ENCODE measurements at places on chromosomes 6 and 20.

DNA sequence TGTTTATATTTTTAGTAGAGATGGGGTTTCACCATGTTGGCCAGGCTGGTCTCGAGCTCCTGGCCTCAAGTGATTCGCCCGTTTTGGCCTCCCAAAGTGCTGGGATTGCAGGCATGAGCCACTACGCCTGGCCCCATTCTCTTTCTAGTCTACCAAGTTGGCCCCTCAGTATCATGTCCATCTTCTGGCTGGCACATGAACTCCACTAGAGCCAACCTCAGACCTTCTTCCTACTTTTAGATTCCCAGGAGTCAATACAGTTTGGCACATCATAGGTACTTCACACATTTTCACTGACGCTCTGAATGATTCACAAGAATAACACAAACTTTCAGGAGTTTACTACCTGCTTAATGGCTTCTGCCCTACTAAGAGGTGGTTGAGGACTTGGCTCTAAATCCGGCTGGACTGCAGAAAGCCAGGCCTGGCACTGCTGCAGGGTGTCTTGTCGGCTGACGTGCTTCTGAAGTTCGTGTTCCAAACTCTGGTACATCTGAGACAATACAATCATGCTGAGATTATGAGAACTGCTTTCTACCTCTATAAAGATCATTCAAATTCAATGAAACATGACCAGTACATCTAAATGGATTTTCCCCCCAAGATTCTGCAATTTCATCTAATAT is 293.3 kb downstream of the SYNE1 start:
- DNase-seq = no peak

DNA sequence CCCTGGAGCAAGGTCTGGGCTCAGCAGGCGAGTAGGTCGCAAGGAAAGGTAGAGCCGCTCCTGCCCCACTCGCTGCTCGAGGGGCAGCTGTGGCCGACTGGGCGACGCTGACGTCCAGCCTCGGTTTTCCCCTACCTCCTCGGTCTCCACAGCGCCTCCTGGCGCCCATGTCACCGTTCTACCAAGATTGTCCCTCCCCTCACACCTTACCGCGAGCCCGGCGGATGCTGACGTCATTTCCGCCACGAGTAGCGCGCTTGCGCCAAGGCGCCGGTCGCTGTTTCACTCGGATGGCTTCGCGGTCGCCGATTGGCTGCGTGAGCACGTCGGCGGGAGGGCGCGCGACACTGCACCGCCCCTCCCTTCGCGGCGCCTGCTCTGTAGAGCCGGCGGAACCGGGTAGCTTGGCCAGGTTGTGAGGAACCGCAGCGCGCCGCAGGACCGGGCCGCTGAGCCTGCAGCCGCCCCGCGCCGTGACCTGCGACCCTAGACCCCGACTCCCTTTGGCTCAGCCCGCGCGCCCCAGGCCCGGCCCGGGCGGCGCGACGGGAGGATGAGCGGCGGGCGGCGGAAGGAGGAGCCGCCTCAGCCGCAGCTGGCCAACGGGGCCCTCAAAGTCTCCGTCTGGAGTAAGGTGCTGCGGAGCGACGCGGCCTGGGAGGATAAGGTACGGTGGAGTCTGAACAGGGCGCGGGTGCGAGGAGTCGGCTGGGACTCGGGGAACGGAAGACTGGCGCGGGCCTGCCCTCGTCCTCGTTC is at the start of gene RAB5IF:
RAB5IF (plus strand) TSS at position 381 of the 759 bp plus-strand sequence; CDS start at position 554, 173 bp downstream.
- peak; percentile 99 for DNase-seq

- DNase-seq = peak; percentile 87
Observed at GRCh38 chr6:291697-292505, at the start of gene DUSP22. TSS of gene DUSP22 (plus strand) at chr6:292487. CDS start at chr6:292540, 53 bp downstream.

DNA sequence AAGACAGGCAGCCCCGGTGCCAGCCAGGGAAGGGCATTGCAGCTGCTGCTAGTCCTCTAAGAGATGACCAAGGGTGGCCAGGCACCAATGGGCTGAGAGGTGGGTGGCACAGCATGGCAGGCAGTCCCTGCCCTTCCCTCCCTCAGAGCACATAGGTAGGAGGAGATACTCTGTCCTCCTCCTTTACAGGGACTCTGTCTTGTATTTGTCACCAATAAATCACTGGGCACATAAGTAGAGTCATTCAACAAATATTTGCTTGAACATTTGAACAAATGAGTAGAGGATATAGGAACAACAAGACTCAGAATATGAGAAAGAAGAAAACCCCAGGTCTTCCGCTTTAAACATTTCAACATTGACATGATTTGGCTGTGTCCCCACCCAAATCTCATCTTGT is 69.4 kb upstream of the CLDN20 start:
- no peak for DNase-seq

- DNase-seq = no peak
Observed at GRCh38 chr6:155033021-155033791, 38.1 kb downstream of the TIAM2 start.

GRCh38 chr6:116631379-116631990 is 15.2 kb downstream of the RSPH4A start:
- DNase-seq = peak; percentile 4

- DNase-seq = peak; percentile 73
Observed at GRCh38 chr6:110509617-110510241, 33.3 kb upstream of the SLC22A16 start.

GRCh38 chr20:30815577-30816181 is 441.8 kb upstream of the DEFB115 start:
- DNase-seq = no peak
